Activated CD8-positive, alpha-beta memory T cell treated with anti-CD3 and anti-CD28 coated beads for 24 hours (primary cell): ENCODE measurements at places on chromosomes 3 and 15.

DNA sequence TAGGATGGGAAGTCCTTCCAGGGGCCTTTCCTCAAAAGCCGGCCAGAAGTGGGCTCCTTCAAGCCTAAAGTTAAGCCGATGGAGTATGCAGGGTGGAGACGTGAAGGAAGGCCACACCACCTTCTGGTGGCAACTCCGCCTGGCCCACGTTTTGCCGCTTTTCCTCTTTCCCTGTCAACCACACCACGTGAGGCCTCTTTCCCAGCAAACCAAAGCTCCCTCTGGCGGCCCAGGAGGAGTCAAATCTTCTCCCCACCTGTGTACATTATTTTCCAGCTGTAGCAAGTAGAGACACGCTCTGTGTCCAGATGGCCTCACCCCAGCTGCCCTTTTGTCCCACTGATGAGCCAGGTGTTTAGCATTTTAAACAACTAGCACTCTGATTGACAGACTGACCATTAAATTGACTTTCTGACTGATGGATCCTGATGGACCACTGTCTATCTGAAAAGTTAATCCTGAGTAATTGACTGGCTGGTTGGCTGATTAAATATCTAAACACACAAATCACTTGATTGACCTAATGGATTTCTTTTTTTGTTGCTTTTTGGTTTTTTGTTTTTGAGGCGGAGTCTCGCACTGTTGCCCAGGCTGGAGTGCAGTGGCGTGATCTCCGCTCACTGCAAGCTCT is 59.6 kb upstream of the ZBTB38 start:
- no peak for DNase-seq

- no peak for DNase-seq
Observed at GRCh38 chr3:60841355-60841754, 409.9 kb downstream of the FHIT start.

DNA sequence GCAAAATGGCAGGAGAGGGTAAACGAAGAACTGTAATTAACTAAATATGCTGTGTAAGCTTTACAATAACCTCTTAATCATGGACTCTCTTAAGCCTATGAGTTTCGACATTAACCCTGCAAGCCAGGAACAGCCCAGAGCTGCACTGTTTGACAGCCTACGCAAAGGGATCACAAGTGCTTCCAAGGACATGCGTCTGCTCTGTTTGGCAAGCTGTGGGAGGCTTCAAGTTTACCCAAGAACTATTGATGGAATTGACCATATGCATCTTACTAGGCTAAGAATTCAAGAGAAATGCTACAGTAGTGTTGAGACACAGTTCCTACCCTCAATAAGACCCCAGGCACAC is 66.0 kb downstream of the PDZRN3 start:
- DNase-seq = no peak

- no peak for DNase-seq
Observed at GRCh38 chr3:49371946-49372345, 13.8 kb upstream of the GPX1 start.

DNA sequence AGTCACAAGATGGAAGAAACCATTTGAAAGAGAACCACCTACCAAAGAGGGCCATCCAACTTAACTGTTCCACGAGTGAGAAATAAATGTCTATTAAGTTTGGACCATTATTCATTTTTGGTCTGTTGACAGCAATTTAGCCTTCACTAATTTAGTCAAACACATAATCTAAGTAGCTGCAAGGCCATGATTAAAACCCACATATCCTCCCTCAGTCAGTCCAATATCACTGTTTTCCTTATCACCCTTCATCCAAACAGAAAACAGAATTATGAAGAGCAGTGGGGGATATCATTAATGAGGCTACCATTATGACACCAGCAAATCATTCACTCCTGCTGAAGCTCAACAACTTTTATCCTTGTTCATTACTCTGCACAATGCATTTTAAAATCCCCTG is 52.0 kb downstream of the PIK3CB start:
- no peak for DNase-seq

GRCh38 chr3:108171106-108171505 is 51.1 kb downstream of the IFT57 start:
- DNase-seq = no peak

- DNase-seq = no peak
Observed at GRCh38 chr3:45607790-45608189, 13.2 kb downstream of the LIMD1 start.

DNA sequence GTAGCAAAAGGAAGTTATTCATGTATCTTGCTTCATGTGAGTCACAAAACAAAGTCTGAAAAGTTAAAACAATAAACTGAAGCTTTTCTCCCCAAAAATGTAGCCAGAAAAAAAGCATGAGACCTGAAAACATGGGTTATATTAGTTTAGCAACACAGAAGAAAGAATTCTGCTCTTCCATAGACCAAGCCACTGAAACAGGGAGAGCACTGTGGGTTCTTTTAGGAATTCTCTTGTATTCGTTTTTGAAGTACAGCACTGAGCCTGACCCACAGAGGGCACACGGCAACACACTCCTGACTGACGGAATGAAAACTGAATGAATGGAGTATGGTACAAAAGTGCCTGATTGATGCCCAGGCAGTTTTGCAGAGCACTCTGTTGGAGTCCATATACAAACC is 66.6 kb downstream of the TM4SF4 start:
- DNase-seq = no peak

DNA sequence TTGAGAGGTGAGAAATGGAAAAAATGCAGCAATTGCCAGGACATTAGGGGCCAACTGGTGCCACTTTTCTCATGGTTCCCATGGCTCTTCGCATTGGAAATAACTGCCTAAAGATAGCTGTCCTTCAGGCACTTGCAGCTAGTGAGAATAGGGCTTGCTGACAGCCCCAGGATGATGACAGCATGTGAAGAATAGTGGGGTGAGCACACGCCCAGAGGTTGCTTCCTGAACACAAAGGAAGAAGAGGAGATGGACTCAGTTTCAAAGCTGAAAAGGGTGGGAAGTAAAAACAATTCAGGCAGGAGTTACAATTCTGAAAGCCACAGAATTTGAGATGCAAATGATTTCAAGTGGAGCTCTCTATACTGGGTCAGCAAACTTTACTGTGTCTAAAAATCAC is 45.6 kb downstream of the TNFAIP8L3 start:
- DNase-seq = no peak

GRCh38 chr3:31762097-31762764 is 218.8 kb downstream of the OSBPL10 start:
- no peak for DNase-seq

DNA sequence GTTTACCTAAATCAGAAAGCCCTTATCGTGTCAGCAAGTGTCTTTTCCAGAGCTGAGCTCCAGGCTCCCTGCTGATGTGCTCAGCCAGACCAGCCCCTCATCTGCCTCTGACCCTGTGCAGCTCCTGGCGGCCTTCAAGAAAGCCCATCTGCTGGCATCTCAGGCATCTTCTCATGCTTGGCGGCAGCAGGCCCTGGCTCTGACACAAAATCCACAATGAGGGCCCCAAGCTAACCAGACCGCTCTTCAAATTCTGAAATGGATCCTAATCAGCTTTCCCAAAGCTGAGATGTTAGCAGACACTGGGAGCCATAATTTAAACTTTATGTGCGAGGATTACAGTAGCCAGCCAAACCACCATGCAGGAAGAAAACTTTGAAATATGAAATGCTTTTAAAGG is 50.8 kb upstream of the CTDSPL start:
- DNase-seq = no peak

DNA sequence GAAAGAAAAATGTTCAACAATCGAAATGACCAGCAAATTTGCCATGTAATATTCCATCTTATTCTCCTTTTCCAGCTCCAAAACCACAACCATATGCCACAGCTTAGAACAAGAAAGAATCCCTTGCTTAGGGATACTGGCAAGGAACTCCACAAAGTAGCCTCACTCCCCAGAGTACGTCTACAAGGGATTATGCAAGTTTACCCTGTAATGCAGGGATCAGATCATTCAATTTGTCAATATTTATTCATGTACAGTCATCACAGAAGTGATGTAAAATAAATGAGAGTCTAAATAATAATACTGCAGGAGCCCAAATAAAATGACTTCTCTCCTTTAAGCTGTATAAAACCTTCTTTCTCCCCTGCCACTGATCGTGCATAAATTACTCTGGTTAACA is 23.5 kb upstream of the MYO1E start:
- no peak for DNase-seq

GRCh38 chr3:150451329-150452048 is 43.4 kb downstream of the TSC22D2 start:
- DNase-seq = no peak

- no peak for DNase-seq
Observed at GRCh38 chr3:123361071-123361470, 87.8 kb downstream of the ADCY5 start.

DNA sequence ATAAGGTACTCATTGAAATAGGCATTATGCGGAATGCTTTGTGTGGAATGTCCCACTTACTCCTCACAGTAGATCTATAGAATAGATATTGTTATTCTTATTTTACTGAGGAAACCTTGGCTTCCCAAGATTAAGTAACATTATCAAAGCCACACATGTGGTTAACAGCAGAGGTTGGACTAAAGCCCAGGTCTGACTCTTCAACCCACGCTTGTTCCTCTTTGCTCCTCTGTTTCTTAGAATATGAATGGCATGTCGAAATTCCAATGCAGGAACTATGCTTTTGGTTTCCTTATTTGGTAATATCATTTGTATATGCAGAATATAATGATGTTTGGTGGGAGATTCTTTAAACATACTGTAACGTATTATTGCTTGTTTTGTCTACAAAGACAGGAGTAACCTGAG is 818.8 kb upstream of the LMCD1 start:
- DNase-seq = no peak

DNA sequence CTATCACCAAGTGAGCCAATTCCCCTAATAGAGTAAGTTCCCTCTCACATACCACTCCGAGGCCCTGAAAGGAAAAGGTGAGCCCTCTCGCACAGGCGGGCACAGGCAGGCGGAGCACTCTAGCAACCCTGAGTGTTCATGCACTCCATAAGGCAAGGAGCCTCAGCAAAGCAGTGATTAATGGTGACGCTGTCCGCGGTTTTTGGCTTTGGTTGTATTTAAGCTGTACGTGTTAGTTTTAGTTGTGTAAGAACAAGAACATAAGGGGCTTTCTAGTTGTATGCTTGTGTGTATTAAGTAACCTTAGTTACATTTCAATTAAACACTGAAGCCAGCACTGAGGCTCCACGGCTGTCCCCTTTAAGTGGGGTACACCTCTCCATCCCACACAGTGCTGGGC is 33.1 kb downstream of the KLHL25 start:
- no peak for DNase-seq

DNA sequence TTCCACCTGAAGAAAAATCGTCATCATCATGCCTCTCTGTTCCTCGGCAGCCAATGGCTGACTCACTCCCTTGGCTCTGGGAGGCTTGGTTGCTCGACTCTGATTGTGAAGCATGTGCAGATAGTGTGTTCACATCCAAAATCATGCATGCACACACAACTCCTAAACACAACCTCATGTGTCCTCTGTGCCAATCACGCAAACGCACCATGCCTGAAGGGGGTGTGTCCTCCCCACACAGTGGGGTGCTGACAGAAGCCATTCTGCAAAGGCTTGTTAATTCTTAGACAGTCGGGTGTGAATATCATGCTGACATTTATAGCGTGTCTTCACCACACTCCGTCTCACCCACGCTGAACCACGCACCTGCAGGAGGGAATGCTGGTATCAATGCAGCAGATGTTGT is 11.4 kb upstream of the CCDC174 start:
- no peak for DNase-seq

DNA sequence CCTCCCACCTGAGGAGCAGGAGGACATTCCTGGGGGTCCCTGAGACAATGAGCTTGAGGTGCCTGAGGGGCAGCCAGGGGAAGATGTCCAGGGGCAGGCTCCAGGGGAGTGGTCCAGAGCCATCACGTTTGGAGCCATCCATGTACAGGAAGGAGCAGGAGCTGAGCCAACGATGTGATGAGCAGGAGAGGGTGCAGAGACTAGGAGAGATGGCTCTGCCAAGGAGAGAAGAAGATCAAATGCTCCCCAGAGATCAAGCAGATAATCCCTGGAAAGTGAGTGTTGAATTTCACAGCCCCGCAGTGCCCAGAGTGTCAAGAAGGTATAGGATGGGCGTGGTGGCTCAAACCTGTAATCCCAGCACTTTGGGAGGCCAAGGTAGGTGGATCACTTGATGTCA is 97.8 kb upstream of the HERC1 start:
- DNase-seq = no peak

GRCh38 chr15:53512029-53512428 is 247.4 kb downstream of the WDR72 start:
- no peak for DNase-seq

GRCh38 chr3:56800130-56800831 is 1.5 kb downstream of the ARHGEF3 start:
- peak; percentile 84 for DNase-seq

DNA sequence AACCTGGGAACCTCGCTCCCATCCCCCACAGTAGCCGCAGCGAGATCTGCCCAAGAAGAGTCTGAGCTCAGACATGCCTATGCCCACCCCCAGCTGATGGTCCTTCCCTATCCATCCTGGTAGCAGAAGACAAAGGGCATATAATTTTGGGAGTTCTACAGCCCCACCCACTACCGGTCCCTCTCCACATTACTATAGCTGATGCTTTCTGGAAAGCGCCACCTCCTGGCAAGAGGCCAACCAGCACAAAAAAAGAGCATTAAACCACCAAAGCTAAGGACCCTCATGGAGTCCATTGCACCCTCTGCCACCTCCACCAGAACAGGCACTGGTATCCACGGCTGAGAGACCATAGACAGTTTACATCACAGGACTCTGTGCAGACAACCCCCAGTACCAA is 168.4 kb downstream of the MEGF11 start:
- no peak for DNase-seq

GRCh38 chr3:127438951-127439350 is 151.1 kb upstream of the PRR20G start:
- DNase-seq = peak; percentile 38

GRCh38 chr3:124777762-124778470 is 47.7 kb downstream of the UMPS start:
- DNase-seq = no peak

DNA sequence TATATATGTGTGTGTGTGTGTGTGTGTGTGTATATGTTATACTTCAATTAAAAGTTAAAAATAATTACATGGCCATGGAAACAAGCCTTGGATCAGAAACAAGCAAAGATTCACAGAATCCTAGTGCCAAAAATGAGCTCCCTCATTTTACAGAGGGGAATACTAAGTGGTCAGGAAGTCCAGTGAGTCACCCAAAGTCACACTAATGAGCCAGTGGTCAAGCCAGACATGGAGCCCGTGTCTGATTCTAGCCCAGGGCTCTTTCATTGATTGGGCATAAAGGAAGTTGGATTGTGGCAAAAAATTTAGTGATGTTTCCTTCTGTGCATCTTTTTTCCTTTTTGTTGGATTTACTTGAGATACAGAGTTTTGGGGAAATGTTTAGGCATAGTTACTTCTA is 152.5 kb upstream of the NPHP3 start:
- no peak for DNase-seq

DNA sequence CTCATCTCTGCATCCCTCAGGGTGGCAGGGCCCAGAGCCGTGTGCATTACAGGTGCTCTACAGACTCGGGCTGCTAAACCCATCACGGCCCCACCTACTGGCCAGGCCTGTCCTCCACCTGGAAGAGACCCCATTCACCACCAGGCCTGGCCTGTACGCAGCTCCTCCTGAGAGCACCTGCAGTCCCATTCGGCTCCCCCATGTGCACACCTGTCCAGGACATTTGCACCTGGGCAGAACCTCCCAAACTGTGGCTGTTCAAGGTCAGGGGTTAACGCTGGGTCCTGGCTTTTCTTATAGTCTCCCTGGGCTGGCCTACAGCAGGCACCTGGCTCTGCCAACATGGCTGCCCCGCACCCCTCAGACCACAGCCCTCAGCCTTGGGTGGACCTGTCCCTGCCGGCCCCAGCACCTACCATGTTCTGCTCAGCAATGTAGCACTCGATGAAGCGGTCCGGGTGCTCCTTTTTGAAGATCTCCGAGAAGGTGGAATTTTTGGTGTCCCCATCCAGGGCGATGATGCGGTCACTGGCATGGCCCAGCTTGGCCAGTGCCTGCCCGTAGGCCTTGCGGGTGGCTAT is 25.7 kb downstream of the TKT start:
- no peak for DNase-seq
